ENCODE measurements at places on chromosomes 5 and 9.

- DNase-seq: no peak
These were observed 126.4 kb upstream of the RAI14 start for GRCh38 chr5:34529581-34530331.

GRCh38 chr5:69285448-69286116, 47.0 kb downstream of the CCDC125 start:
- no peak for DNase-seq

DNA sequence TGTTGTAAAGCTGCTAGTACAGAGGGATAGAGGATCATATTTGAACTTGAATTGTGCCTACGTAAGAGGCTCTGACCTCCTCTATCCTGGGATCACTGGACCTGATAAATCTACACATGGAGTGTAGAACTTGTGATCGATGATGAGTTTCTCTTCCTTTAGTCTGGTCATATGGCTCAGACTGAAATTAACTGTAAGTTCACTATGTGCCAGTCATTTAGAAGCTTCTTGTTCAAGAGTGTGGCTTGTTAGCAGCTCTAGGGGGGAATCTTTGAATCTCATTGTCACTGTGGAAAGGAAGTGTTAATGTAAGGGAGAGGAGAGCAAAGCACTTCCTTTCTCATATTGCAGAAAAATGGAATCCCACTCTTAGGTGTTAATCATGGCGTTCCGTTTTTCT, 12.1 kb downstream of the ZBTB34 start:
- no peak for DNase-seq

- no peak for DNase-seq
These were observed 5.0 kb downstream of the ENTPD8 start for GRCh38 chr9:137435980-137436760.

GRCh38 chr5:17663182-17663581, 28.9 kb downstream of the TAF11L14 start:
- DNase-seq: no peak

- DNase-seq: no peak
These were observed 228.2 kb downstream of the SYK start for GRCh38 chr9:91029650-91030361.

GRCh38 chr9:127449332-127449966, 1.8 kb downstream of the RPL12 start:
- DNase-seq: no peak

All from stimulated activated CD8-positive, alpha-beta memory T cell treated with anti-CD3 and anti-CD28 coated beads, Interleukin-4, amount 100 ng/mL, for 24 hours (primary cell).